ENCODE measurements at places on chromosomes 1 and 21.

GRCh38 chr1:70587872-70588366 is 176.9 kb downstream of the CTH start:
- no peak for DNase-seq

GRCh38 chr1:193113258-193113991 is 8.2 kb upstream of the GLRX2 start:
- no peak for DNase-seq

- no peak for DNase-seq
These were observed 71.8 kb upstream of the IVNS1ABP start for GRCh38 chr1:185388815-185389214.

GRCh38 chr1:227943381-227944089 is 4.2 kb downstream of the WNT9A start:
- no peak for DNase-seq

- DNase-seq = no peak
These were observed 229.3 kb downstream of the CAMTA1 start for GRCh38 chr1:7014640-7014930.

- DNase-seq = no peak
These were observed 5.2 kb upstream of the PAXBP1 start for GRCh38 chr21:32776743-32777142.

- peak; percentile 58 for DNase-seq
These were observed 86.2 kb downstream of the SIK1 start for GRCh38 chr21:43340491-43341377.

DNA sequence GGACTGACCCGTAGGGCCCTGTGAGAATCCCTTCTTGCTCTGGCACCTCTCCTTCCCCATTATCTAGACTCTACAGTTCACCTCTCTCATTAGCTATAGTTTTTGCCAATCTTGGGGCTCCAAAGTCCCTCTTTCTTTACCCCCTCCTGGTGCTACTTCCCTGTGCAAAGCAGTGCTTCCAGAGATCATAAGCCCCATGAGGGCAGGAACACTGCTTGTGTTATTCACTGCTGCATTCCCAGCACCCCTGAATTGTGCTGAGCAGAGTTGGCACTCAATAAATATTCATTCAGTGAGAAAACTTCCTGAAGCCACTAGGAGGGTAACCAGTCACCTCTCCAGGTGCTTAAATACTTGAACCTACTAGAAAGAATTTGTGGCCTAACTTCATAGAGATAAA is 2.1 kb upstream of the H3-3A start:
- no peak for DNase-seq

- DNase-seq = no peak
These were observed 39.1 kb upstream of the ID3 start for GRCh38 chr1:23598424-23598823.

DNA sequence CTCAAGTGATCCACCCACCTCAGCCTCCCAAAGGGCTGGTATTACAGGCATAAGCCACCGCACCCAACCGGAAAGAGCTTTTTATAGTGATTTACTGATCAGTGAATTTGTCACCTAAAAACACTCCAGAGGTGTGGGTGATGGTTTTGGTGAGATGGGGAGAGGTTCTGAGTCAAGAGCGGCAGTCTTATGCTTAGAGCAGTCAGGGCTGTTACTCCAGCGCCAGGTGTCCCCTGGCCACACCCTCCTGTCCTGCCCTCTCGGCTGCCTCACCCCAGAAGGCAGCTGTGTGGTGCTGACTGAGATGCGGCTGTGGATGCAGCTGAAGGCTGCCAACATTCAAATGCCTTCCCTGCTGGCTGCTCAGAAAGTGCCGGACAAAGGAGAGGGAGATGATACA is 94.5 kb upstream of the LPGAT1 start:
- no peak for DNase-seq

DNA sequence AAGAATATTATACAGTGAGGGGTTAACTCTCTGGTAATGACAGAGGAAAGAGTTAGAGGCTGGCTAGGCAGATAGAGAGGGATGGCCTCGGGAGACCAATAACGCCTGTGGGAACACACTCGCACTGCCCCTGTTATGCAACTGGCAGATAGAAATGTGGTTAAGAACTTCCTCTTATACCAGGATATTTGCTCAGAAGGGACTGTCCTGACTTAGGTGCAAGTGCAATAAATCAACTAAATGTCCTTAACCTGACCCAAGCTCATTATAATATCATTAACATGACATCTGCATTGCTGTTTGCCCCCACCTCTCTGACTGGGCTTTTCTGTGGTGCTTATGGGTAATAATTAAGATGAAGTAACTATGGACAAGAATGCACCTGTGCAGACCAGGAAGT is 1518.0 kb downstream of the NCAM2 start:
- no peak for DNase-seq

GRCh38 chr1:227152525-227152924 is 165.8 kb downstream of the CDC42BPA start:
- no peak for DNase-seq

DNA sequence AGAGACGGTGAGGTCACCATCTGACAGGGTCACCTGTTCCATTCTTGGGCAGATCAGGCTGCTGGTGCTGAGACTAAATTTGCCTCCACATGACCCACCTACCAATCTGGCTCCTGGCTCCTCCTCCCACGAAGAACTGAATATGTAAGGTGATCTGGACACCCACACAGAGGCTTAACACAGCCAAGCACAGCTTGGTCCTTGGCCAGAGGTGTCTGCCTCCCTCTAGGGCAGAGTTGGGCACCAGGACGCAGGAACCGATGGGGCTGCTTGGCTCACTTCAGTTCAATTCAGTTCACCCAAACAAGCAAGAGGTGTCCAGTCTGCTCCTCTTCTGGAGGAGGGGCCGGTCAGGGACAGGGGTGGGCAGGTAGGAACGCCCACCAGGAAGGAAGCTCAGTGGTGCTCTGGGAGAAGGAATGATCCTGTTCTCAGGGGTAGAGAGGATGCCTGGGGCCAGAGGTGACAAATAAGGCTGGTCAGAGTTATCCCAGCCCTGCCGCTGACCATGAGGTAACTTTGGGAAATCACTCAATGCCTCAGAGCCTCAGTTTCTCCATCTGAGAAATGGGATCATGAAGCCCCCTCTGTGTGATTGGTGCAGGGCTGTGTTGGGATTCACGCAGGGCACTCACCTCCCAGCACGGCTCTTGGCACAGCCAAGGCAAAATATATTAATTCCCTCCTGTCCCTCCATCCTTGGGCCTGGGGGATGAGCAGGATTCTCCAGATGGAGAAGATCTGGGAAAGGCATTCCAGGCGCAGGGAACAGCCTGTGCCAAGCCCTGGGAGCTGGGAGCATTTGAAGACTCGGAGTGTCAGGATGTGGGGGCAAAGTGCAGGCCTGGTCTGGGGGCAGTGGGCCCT is 284.5 kb downstream of the PTPRU start:
- DNase-seq = no peak

- no peak for DNase-seq
These were observed 72.3 kb downstream of the PLPP3 start for GRCh38 chr1:56506951-56507491.

- DNase-seq = no peak
These were observed 115.0 kb downstream of the GREM2 start for GRCh38 chr1:240496941-240497340.

- DNase-seq = no peak
These were observed 489.7 kb upstream of the RGS18 start for GRCh38 chr1:191668525-191668924.

DNA sequence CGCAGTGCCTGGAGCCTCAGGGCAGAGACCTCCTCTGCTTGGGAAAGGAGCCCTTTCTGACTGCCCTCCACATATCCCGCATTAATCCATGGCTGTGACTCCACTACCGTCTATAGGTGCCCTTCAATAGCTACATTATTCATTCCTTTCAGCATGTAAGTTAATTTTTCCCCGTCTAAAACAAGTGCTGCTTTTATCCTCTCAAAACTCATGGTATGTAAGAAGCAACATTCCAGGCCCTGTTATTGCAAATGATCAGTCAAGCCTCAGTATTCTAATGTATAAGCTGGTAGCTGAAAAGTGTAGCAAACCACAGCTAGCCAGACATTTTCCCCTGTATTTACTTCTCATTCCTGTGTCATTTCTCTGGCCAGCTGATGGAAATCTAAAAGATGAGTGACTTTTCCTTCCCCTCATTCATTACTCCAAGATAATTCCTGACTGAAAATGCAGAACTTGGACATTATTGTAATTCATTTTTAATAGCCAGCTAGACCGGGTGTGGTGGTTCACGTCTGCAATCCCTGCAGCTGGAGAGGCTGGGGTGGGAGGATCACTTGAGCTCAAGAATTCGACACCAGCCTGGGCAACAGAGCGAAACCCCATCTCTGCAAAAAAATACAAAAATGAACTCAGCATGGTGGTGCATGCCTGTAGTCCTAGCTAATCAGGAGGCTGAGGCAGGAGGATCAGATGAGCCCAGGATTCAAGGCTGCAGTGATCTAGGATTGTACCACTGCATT is 88.5 kb upstream of the SOD1 start:
- DNase-seq = no peak

DNA sequence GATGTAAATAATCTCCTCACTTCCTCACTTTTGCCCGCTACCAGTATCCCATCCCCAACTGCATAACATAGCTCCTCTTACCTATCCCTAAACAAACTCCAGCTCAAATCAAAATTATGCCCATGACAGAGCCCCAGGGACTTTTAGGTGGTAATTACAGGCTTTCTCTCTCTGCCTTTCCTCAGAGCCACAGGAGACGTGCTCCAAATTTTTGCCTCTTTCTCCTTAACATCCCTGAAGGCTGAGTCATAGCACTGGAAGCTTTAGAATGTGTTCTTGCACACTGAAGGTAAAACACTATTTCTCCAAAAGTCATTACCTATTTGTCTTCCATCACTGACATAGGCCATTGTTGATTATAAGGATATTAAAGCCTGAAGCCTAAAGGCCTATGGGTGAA is 263.5 kb upstream of the PLD5 start:
- DNase-seq = no peak

GRCh38 chr1:13730751-13731482 is 30.9 kb downstream of the PRDM2 start:
- no peak for DNase-seq

DNA sequence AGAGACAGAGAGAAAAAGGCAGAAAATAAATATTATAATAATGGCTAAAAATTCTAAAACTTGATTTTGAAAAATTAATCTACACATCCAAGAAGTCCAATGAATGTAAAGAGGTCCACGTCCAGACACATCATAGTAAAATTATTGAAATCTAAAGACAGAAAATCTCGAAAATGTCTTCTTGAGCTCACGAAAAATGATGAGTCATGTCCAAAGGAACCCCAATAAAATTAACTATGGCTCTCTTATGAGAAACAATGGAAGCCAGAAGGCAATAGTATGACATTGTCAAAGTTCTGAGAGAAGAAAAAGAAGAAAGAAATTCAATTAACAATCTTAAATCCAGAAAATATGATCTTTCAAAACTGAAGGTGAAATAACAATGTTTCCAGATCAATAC is 84.6 kb downstream of the LRRIQ3 start:
- no peak for DNase-seq

DNA sequence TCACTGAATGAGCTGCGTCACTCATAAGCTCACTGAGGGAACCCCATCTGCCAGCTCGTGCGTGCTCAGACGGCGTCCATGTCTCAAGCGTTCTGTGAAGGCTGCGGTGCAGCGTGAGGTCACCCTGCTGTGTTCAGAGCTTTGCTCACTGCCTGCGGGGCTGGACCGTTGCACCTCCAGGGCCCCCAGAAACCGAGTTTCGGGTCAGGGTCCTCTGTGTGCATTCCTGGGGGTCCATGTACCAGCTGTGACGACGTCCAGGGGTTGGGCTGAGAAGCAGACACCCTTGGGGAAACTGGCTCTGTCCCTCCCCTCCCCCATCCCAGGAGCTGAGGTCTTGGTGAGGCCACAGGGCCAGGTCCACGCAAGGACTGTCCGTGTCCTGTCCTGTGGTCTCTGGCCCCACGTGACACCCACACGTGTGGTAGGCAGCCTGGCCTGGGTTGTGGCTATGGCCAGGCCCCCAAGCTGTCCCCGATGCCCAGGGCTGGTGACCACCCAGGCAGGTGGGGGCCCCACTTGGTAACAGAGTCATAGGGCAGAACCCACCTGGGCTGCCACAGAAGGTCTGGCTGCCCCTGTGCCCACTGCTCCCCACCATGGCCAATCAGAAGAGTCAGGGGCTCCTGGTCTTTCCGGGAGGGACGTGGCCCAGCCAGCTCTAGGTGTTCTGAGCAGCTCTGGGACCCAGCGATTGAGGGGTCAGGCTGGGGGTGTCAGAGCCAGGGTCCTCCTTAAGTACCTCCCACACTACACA is 24.4 kb downstream of the FTCD start:
- no peak for DNase-seq

DNA sequence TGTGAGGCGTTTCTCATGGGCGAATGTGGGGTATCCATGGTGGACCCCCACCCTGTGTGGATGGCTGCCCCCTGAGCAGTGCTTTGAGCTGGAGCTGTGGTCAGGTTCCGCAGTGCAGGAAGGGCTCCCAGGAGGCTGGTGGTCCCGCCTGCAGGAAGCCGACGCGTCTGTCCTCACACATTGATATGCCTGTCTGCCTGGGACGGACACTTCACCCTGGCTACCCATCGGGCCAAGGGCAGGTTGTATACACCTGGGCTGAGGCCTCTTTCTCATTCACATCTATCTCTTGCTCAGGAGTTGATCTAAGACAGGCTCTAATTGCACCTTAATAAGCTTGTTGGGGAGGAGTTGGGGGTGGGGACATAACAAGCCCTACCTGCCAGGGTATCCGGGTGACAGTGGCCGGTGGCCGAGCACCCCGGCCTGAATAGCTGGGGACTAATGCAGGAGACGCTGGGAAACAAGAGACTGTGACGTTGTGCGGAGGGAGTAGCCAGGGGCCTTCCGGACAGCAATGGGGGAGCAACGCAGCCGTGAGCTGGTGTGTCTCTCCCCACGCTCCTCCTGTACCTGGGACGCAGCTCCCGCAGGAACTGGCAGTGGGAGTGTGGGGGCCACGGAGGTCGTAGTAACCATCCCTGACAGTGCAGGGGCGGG is 21.7 kb downstream of the PDXK start:
- no peak for DNase-seq

DNA sequence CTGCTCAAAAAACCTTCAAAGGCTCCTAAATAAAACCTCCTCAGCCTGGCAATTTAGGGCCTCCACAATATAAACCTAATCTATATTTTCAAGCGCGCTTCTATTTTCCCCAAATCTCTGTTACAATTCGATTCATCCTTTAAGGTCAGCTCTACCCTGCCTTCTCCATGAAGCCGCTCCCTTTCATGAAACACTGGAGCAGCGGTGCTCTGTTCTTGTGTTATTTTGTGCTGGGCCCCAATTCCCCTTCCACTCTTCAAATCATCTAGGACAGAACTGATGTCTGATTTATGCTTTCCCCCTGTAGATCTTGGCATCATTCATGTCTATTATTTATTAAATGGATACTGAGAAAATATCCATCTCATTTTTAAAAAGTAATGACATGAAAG is 6.9 kb downstream of the ERRFI1 start:
- DNase-seq = no peak

GRCh38 chr1:42993502-42994136 is 35.0 kb upstream of the SLC2A1 start:
- no peak for DNase-seq

DNA sequence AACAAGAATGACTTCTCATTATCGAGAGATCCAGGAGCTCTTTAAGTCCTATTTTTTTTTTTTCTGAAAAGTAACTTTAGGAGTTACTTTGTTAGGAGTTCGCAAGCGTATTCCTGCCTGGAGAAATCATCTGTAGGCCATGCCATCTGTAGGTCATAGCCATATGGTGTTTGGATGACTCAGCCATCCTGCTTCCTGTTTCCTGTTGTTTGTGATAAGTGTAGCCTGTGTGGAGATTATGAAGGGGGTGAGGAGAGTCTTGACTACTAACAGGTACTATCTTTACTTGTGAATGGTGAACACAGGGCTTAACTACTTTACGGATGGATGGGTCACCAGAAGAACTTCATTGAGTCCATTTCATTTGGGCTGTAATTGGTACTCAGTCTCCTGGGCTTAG is 327.2 kb downstream of the PTPRU start:
- DNase-seq = peak; percentile 9
